T-helper 2 cell (primary cell): ENCODE measurements at places on chromosomes 1 and 21.

- no peak for DNase-seq
Observed at GRCh38 chr1:8871965-8872399, 6.5 kb downstream of the ENO1 start.

DNA sequence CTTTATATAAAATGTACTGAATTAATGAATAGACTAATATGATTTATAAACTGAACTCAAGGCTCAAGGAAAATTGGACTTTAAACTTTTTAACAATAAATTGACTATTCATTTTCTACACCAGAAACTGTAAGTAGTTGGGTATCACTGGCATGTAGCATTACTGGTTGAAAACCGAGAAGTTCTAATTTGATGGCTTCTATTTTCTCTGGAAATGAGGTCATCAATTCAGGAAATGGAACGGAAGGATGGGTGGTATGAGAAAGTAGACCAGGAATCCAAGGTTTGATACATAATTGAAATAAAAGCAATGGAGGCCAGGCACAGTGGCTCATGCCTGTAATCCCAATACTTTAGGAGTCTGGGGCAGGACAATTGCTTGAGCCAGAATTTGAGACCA lies 50.4 kb downstream of the RERE start:
- no peak for DNase-seq

GRCh38 chr1:223492044-223492443 lies 98.8 kb downstream of the CCDC185 start:
- DNase-seq: no peak

DNA sequence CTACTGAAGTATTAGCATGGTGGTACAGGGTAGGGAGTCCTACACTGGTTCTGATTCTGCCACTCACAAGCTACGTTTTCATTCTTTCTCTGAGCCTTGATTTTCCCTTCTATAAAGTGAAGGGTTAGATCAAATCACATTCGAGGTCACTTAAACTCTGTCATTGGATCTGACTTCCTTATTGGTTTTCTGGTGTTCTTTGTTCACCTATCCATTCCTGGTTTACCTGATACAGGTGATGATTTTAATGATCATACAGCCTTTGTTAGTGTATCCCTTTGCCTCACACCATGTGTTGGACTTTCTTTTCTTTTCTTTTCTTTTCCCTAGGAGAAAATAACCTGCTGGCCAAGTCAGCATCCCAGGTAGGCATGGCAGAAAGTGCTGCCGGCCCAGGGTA lies 74.8 kb downstream of the NOS1AP start:
- DNase-seq: no peak

- DNase-seq: no peak
Observed at GRCh38 chr1:211932231-211932932, 101.8 kb upstream of the LPGAT1 start.

GRCh38 chr21:38802050-38803026 lies 3.4 kb upstream of the ETS2 start:
- DNase-seq: no peak

DNA sequence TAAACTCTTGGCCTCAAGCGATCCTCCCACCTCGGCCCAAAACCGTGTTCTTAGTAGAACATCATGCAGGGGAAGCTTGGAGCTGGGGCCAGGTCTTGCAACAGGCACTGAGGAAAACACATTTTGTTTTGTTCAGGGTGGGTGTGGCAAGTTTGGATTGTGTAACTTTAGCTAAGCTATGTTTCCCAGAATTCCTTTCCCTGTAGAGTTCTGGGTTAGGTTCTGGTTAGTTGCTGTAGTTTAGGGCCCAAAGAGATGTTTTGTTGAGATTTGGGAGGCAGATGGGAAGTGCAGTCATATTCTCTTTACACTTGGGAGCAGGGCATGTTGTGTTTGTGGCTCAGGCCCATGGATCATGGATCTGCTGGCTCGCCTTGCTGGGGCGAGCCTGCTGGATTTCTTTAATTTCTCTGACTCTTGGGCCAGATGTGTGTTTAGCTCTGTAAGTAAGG lies 24.0 kb downstream of the PLA2G5 start:
- DNase-seq: no peak

DNA sequence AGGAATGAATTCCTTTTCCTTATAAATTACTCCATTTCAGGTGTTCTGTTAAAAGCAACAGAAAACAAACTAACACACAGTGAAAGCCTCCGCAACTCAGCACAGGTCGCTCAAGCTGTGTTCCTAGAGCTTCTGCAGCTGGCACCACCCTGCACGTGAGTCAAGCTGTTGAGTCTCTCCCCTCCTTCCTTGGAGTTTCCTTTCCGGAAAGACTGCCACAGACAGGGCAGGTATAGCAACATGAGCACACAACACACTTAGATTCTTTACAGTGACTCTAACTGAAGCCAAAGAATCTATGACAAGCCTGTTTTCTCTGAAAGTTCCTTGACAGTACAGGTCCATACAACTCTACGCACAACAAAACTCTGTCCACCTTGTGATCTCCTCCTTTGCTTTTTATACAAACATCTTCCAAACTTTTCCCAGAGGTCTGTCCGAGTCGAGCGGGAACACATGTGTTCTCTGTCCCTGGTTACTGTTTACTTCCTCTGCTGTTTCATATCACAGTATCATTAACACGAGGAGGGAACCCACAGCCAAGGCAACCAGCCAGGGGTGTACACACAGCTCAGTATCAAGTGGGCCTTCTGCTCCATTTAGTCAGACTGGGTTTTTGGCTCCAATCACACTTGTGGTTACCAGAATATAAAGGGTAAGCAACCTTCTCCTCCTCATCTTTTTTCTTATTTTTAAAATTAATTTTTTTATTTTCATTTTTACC lies 38.7 kb upstream of the DESI2 start:
- DNase-seq: no peak

- DNase-seq: no peak
Observed at GRCh38 chr21:42790520-42791065, 88.7 kb downstream of the WDR4 start.

DNA sequence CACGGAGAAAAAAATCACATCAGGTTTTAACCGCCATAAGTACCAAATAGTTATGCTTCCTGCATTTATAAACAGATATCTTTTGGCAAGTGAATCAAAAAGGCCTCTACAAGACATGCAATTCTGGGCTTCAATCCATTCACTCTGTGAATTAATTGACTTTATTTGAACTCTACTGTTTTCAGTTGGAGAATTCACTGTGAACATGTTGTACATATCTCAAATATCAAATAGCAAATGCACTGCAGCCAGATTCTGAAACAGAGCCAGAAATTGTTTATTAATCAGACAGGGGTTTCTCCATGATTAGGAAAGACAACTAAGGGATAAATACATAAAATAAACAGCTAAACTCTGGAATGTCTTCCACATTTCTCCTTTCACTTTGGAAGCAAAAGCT lies 445.4 kb upstream of the NFIA start:
- no peak for DNase-seq

- DNase-seq: no peak
Observed at GRCh38 chr21:38814126-38815059, 8.7 kb downstream of the ETS2 start.

DNA sequence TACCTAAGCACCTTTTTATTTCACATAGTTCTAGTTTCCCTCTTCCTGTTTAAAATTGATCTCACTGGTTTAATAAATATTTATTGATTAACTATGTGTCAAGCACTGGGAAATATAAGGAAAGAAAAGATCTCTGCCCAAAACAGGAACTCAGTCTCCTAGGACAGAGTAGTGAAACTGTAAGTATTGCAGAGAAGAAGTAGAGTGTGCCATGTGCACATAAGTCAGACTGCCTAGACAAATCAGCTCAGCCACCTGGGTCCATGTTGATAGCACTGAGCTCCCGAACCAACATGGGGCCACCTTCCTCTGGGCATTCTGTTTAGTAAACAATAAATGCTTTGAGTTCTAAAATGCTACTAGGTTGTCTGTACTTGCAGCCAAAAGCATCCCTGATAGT lies 9.8 kb upstream of the SSX2IP start:
- DNase-seq: no peak

DNA sequence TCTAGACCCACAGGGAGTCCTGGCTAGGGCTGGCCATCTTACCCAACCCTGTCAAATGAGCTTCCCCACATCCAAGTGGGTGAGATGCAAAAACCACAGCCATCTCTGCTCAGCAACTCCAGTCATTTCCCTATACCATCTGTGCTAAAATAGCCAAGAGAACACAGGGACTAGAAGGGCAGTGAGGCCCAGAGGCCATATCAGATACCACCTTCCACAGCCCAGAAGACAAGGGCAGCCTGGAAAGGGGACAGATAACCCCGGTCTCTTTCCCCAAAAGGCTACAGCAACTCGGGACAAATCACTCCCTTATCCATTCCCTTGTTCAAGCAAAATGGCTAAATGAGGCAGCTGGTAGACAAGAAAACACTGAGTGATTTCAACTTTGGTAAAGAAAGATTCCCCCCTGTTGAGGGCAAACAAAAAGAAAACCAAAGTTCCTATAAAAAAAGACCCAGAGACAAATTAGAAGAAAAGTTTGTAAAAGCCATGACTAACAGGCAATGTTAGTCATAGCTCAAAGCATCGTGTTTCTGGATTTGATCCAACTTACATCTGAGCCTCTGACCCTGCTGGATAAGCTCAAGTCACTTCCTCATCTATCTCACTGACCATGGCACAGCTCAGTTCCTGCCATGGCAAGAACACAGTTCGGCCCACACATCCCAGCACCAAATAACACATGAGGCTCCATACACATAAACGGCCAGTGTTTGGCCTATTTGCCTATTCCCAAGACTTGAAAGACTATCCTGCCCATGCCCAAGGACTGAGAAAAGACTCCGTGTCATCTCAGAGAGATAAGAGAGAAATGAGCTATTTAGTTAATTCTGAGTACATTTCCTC lies 3.1 kb downstream of the LAMB3 start:
- DNase-seq: no peak

DNA sequence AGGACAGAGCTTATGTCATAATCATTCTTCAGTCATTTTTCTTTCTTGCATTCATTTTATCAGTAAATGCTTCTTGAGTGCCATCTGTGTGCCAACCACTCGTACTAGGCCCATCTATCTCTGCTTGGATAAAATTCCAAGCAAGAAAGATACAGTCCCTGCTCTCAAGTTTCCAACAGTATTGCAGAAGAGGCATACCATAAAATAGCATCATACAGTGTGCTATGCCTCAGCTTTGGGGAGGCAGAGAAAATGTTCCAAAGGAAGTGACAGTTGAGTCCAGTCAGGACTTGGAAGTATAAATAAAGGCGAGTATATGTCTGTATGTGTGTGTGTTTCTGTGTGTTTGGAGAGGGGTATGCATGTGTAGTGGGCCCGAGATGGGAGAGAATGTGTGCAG lies 113.4 kb upstream of the HOOK1 start:
- no peak for DNase-seq

DNA sequence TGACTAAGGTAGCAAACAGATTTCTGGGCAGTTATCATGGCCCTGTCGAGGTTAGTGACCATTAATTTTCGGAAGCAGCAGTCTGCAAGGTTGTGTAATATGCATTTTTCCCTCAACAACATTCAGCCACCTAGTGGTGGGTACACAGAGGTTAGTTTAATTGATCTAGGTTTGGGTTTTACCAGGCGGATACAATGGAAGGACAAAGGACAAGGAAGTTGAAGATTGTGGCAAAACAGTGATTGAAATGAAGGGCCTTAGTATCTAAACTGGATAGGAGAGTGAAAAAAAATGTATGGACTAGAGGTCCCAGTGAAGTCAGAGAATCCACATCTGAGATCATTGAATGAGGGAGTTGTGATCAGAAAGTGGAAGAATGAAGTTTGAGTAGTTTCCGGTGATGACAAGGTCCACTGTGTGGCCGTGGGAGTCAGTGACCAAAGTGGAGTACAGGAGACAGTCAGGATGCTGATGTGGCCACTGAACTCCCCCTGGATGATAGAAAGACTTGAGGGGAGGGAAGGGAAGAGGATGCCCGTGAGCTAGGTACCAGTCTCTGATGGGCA lies 2.8 kb downstream of the ARMH1 start:
- no peak for DNase-seq

DNA sequence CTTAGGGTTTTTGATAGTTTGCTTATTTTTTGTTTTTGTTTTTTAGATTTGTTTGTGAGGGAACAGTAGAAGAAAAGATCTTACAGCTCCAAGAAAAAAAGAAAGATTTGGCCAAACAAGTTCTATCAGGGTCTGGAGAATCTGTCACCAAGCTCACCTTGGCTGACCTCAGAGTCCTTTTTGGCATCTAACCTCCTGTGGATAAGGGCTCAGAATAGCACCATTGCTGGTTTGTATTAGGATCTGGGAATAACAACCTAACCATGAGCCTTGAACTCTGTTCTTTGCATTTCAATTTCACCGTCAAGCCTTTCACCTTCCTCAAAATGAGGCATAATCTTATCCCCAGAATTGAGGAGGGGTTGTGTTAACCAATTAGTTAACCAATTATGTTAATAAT lies 20.2 kb downstream of the TRIM45 start:
- no peak for DNase-seq

DNA sequence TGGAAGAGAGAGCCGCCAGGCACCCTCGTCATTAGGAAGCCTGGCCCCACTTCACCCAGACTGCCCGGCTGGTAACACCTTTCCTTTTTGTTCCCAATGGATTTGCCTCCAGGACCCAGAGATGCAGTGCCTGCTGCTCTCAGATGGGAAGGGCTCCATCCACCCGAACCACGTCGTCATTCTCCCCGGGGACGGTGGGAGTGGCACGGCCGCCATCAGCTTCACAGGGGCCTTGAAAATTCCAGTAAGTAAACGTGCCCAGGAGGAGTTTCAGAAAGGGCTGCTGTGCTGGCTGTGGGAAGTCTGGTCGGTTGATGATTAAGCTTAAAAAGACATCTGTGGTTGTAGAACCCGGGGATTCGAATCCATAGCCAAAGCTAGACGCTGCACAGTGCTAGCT lies 45.2 kb downstream of the SLC37A1 start:
- no peak for DNase-seq

DNA sequence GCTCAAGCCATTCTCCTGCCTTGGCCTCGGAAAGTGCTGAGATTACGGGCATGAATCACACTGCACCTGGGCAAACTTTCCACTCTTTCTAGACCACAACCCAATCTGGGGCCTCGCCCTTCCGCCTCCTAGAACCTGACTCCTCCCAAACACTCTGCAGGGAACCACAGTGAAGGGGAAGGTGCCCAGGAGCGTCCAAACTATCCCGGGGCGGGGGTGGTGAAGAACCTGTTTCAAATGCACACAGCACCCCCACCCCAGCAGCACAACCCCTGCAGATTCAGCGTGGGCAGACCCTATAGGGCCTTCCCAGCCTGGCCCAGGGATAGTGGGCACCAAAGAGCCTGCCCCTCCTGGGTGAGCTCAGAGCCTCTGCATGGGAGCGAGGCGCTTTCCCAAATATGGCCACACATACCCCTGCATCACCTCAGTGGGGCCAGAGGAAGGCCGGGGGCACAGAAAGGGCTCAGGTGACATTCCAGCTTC lies 86.9 kb downstream of the STUM start:
- no peak for DNase-seq

GRCh38 chr21:43372663-43373361 lies 54.1 kb downstream of the SIK1 start:
- DNase-seq: no peak

- no peak for DNase-seq
Observed at GRCh38 chr1:109454497-109455133, 11.7 kb upstream of the SYPL2 start.
